ENCODE measurements at places on chromosomes 5 and 9.

- no peak for DNase-seq
Observed at GRCh38 chr5:173232499-173233346, 2.3 kb downstream of the NKX2-5 start.

- no peak for DNase-seq
Observed at GRCh38 chr5:179906294-179906794, 1.4 kb downstream of the TBC1D9B start.

DNA sequence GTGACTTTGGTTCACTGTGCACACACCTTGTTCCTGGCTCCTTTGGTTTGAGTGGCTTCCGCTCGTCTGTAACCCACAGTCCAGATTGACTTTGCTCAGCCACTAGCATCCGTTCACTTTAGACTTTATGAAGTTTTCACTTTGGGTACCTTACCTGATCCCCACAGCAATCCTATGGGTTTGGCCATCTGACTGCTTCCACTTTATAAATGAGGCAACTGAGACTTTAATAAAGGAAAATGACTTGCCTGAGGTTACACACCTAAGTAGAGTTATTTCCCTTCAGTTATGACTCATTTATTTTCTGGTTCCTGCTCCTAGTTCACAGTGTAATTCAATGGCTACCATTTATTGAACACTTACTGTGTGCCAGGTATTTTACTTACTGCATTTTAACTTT is 94.2 kb upstream of the SAP30L start:
- DNase-seq = no peak

GRCh38 chr5:151262532-151262931 is 9.5 kb downstream of the GM2A start:
- no peak for DNase-seq

- DNase-seq = peak; percentile 1
Observed at GRCh38 chr5:13814301-13814700, 130.2 kb downstream of the DNAH5 start.

DNA sequence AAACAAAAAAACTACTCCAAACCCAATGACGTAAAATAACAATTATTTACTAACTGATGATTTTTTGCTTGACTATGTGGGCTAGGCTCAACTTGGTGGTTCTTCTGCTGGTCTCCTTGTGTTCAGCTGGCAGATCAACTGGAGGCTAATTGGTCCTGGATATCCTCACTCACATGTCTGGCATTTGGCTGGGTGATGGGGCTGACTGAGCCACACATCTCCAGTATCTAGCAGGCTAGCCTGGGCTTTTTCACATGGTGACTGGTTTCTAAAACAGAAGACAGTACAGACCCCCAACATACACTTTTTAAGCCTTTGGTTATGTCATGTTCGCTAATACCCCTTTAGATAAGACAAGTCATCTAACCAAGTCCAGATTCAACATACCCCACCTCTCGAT is 104.7 kb upstream of the PRRC1 start:
- DNase-seq = no peak

DNA sequence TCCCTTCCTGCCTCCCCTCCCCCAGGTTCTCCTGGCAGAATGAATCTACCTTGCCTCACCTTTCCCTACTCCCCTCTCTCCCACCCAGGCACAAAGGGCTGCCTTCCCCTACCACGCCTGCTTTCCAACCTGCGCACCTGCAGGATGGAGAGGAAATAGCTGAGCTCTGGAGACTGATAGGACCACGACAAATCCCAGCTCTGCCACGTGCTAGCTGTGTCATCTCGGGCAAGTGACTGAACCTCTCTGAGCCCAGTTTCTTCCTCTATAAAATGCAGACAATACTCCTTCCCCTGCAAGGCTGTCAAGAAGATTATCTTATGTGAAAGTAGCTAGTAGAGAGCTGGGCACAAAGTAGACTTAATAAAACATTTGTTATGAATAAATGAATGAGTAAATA is 31.2 kb upstream of the PTGS1 start:
- DNase-seq = no peak

GRCh38 chr9:4020755-4021296 is 279.0 kb downstream of the GLIS3 start:
- DNase-seq = no peak

DNA sequence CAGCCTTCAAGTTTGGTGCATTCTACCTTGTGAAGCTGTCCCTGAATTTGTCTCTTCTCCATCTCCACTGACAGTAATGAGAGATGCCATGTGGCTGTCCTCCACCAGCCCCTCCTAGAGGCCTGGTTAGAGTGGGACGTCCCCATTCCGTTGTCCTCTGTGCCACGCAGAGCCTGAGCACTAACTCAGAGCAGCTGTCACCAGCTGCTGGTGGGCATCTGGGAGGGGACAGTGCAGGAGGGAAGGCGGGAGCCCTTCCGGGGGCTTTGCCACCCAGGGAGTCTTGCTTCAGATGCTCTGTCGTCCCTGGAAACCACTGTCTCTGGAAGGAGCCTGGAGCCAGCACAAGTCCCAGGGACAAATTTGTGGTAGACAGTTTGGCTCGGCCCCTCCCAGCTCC is 78.6 kb downstream of the PDZD2 start:
- DNase-seq = no peak

DNA sequence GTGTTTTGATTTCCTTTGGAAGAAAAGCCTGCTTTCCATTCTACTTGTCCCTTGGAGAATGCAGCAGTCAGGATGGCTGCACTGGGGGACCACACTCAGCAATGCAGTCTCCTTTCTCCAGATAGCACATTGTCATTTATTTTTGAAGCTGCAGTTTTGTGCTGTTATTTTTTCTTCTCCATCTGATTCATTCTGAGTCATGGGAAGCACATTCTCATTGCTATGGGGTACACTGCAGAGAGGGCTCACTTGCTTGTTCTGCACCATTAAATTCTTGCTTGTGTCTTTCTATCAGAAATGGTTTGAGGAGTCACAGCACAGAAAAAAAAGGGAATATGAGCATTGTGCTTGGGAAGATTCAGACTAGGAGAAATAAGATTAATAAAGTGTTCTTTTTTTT is 39.7 kb upstream of the POC5 start:
- peak; percentile 14 for DNase-seq

- DNase-seq = peak; percentile 95
Observed at GRCh38 chr5:141475625-141476131, at the start of gene PCDHGC3. PCDHGC3 (plus strand) TSS chr5:141475966; CDS start chr5:141476117, 151 bp downstream.

GRCh38 chr9:135016876-135017275 is 70.6 kb upstream of the OLFM1 start:
- DNase-seq = no peak

DNA sequence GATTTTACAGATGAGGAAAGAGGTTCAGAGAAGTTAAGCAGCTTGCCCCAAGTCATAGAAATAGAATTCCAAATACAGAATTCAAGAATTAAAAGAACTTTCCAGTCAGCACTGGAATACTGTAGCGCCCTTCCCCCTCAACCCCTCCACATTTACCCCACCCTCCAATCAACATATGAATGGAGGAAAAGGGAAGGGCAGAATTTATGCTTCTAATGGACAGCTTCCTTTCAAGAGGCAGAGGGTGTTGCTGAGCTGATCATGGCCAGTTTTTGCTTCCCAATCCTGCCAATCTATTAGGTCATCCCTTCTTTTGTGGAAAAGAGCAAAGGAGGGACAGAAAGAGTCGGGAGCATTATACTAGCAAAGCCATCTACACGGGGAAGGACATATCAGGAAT is 39.1 kb upstream of the ANKRD31 start:
- DNase-seq = no peak

DNA sequence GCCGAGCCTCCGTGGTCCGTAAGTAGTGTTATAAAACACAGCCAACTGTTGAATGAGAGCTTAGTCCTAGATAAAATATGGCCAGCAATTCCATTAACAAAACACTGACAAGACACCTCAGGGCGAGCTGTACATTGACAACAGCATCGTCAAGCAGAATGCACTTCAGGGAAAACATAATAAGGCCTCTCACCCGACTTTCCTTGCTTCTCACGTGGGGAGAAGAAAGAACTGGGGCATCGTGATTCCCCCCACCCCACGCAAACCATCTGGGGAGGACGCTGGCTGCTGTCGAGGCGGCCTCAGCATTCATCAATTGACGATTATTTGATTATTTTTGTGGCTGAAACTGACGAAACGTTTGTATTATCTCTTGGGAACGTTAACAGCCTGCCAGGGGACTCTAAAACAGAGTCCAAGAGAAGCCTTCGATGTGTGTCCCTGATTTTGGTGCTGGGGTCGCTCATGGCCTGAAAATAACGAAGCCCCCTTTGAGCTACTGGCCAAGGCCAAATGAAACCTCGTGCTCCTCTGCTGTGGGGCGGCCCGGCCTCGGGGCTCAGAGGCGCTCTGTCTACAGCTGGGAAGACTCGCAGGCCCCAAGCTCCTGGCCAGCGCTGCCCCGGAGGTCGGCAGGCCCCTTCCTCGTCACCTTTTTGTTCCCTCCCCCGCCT is 464 bp downstream of the GDF9 start:
- DNase-seq = no peak

DNA sequence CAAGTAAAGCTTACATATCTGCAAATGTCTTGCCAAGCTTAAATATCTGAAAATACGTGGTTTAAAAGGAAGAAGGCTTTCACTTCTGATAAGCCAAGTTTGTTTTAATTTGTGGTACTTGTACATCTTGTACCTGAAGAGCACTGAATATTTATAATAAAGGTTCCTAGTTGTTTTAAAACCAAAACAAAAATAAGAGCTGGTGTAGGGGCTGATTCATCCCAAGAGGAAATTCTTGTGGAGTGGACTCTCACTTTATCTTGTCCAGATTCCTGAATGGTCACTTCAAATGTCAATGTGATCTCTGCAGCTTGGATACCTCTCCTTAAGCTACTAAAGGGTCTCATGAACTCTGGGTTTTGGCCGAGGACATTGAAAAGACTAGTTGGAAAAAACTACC is 29.5 kb downstream of the MAMDC2 start:
- DNase-seq = peak; percentile 22

- DNase-seq = no peak
Observed at GRCh38 chr5:160049099-160049498, 40.2 kb downstream of the TTC1 start.

DNA sequence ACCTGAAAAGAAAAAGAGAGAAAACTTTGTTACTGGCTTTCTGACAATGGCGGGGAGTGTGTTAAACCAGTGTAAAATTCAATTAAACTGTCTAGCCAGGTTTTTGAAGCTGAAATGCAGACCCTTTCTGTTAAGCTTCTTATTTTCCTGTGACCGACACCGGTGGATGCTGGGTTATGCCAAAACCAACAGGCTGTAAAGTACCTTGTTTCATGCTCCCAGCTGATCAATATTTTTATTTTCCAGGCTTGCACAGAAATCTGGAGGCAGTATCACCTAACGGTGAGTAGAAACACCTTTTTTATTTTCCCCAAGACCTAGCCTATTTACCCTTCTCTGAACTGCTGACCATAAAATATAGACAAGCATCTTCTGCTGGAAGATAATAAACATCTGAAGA is 94.9 kb upstream of the GRHPR start:
- no peak for DNase-seq

DNA sequence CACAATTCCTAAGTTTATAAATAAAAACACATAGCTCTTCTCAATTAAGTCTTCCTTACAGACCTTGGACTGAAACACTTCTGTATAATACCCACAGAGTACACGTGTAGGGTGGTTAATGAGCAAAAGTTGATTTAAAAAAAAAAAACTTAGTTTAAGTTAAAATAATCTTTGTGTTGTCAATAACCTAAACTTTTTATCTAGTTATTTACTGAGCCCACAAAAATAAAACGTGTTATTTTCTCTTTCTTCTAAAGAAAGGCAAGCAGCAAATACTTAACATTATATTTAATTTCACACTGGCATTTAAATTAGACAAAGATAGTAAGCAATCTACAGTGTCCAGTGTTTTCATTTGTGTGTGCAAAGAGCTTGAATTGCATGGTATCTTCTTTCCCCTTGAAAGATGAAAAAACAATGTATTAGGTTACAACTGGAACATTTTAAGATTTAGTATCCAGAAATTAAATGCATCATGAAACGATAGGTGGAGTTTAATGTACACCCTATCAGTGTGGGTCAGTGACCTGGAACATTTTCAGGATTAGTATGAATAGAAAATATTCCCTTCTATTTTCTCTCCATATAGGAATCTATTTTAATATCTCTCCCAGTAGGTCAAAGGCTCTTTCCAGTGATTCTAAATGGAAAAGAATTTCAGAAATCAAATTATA is 1014.8 kb downstream of the NR2F1-AS1 start:
- no peak for DNase-seq

- no peak for DNase-seq
Observed at GRCh38 chr9:110820381-110820780, 151.8 kb downstream of the MUSK start.

- no peak for DNase-seq
Observed at GRCh38 chr5:14851999-14852526, 19.5 kb downstream of the ANKH start.

DNA sequence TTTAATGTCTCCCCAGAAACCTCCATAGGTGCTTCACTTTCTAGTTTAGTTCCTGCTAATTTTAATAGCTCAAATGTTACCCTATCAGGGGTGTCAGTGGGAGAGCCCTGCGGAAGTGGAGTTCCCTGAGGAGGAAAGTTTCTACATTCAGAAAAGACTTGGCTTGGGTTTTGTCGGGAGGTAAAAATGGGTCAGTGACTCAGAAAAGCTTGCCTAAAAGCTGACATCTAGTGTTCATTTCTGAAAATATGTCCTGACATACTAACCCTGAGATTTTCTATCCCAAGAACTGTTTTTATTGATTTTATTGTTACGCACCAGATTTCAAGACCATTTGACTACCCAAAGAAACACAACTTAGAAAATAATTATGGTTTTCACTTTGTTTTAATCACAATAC is 40.9 kb upstream of the GLDC start:
- peak; percentile 62 for DNase-seq

DNA sequence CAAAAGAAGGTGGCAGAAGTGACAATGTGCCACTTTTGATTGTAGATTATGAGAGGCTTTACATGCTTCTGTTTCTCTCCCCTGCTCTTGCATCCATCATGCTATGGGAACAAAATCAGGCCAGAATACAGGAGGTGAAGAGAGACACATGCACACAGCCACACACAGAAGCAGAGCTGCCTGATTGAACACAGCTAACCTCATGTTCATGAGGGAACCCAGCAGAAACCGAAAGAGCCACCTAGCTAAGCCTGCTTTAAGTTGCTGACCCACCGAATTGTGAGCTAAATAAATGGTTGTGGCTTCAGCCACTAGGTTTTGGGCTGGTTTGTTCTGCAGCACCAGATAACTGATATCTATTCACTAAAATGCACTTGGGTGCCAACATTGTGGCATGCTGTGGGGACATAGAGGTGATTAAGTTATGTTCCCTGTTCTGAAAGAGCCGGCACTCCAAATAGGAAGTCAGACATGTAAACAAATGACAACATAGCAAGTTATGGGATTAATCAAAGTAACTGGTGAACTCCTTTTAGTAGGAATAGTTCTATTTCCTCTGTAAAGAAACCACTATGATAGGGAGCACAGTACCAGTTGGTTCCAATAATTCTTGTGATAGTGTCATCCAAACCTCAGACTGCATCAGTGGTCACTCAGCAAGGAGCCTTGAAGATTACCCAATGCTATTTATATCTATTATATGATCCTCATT is 93.6 kb upstream of the TNC start:
- DNase-seq = peak; percentile 87

DNA sequence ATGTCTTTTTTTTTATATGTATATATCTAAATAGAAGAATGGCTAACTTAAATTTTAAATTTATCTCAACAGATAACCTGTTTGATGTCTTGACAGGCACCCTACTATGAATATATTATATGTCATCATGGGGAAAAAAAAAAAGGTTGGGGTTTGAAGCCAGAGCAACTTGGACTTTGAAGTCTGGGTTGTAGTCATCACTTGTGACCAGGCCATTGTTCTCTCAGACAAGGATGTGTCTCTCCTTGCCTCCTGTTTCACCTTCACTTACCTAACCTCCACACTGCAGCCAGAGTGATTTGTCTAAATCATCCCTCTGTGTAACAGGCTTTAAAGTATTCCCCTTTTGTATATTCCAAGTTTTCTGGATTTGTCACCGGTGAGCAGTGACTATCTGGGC is 56.7 kb upstream of the TNFSF8 start:
- DNase-seq = no peak

Data from fibroblast of mammary gland (primary cell).